ENCODE measurements at places on chromosomes 1 and 21. TPM values are rescaled to one million over a fixed set of nuclear protein-coding genes. Genes with fewer than 3 reads are reported as not detected.

ERO1B gene
- 2.2 TPM for total RNA-seq

ACTL8 gene
- 0.28 TPM for total RNA-seq

ARMH1 gene
- 5.7 TPM for total RNA-seq

SMCP gene
- total RNA-seq = not detected

DMRTA2 gene
- 0.12 TPM for total RNA-seq

APOBEC4 gene
- total RNA-seq = not detected

UBXN11 gene
- 21.1 TPM for total RNA-seq

SELL gene
- not detected for total RNA-seq

TCP10L gene
- total RNA-seq = 1.5 TPM

NBPF3 gene
- 13.8 TPM for total RNA-seq

RNF186 gene
- total RNA-seq = not detected

PCBP3 gene
- 4.3 TPM for total RNA-seq

SMAP2 gene
- total RNA-seq = 16.2 TPM

CRYAA gene
- total RNA-seq = not detected

FRRS1 gene
- 5.6 TPM for total RNA-seq

FCRL1 gene
- total RNA-seq = not detected

S100A7A gene
- total RNA-seq = not detected

CFHR1 gene
- 0.25 TPM for total RNA-seq

GRCh38 chr1:206002871-206003801 is at the start of gene RAB7B:
Gene RAB7B, minus strand, starts transcription at chr1:206003395. Its CDS starts 9,260 bp downstream, at chr1:205994135.
- no peaks in the 10 kb centered on the region for H3K27me3 ChIP-seq
- peak; percentile 35 for DNase-seq
- H3K27ac ChIP-seq = peak within 1 kb of the TSS; percentile 85
- peaks cover 32% of the 10 kb centered on the region for H3K4me1 ChIP-seq

DNA sequence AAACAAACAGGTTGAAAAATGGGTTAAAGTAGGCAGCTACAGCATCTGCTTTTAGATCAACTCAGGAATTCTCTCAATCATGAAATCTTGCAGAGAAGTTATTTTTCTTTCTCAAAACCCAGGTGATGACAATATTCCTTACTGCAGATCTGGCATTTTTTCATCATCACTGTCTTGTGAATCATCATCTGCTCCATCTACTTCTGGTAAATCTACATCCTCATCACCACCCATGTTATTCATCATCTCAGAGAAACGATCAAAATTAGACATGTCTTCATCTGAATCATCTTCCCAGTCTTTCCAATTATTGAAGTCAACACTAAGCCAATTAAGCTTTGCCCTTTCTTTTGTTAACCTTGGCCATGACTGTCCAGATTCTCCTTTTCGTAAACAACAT is 21.8 kb downstream of the GBP2 start:
- H3K27ac ChIP-seq = no peak overlapping the region
- H3K27me3 ChIP-seq = no peaks in the 10 kb centered on the region
- peaks cover 2% of the 10 kb centered on the region for H3K4me1 ChIP-seq
- DNase-seq = no peak
- H3K36me3 ChIP-seq = no peaks in the 10 kb centered on the region
- no peak overlapping the region for H3K4me3 ChIP-seq

- H3K4me1 ChIP-seq = no peaks in the 10 kb centered on the region
- no peaks in the 10 kb centered on the region for H3K36me3 ChIP-seq
- no peak overlapping the region for H3K27ac ChIP-seq
- H3K4me3 ChIP-seq = no peak overlapping the region
- DNase-seq = no peak
Measured at GRCh38 chr1:105419030-105419429, 1637.4 kb upstream of the PRMT6 start.

DNA sequence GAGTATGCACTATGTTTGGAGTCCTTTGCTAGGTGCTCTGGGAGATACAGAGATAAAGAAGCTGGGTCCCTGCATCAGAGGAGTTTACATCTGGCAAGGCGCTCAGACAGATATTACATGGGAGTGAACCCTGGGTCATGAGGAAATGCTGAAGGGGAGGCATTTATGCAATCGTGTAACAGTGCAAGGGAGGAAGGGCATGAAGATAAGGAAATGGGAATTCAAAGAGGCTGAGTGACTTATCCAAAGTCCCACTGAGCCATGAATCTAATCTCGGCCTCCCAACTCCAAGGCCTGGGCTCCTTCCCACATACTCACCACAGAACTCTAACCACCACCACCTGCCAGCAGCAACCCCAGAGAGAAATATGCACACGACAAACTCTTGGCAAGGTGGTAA is 51.6 kb downstream of the FAM163A start:
- no peaks in the 10 kb centered on the region for H3K4me1 ChIP-seq
- H3K4me3 ChIP-seq = no peak overlapping the region
- DNase-seq = no peak
- no peaks in the 10 kb centered on the region for H3K27me3 ChIP-seq
- H3K27ac ChIP-seq = no peak overlapping the region
- H3K36me3 ChIP-seq = no peaks in the 10 kb centered on the region

GRCh38 chr1:192907545-192908243 is 98.9 kb downstream of the RGS2 start:
- no peak overlapping the region for H3K27ac ChIP-seq
- DNase-seq = peak; percentile 70
- no peaks in the 10 kb centered on the region for H3K4me1 ChIP-seq
- no peaks in the 10 kb centered on the region for H3K36me3 ChIP-seq
- H3K27me3 ChIP-seq = no peaks in the 10 kb centered on the region

GRCh38 chr1:184843732-184844495 is 89.3 kb upstream of the EDEM3 start:
- no peaks in the 10 kb centered on the region for H3K4me1 ChIP-seq
- DNase-seq = no peak
- H3K36me3 ChIP-seq = no peaks in the 10 kb centered on the region
- H3K27me3 ChIP-seq = no peaks in the 10 kb centered on the region
- no peak overlapping the region for H3K27ac ChIP-seq

DNA sequence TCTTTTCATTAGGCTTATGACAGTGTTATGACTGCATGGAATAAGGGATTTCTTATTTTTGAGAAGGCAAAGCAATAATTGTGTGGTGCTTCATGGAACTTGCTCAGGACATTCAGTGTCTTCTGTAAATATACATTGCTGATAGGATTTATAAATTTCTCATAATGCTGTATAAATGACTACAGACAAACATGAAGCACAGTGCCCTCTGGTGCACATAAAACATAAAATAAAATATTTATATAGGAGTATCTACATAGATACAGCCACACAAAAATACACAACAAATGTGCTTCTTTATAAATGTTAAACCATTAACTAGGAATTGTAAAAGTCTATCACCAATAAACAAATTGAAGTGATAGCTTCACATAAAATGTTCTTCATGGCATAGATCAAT is 24.1 kb downstream of the BRINP3 start:
- no peak overlapping the region for H3K4me3 ChIP-seq
- no peaks in the 10 kb centered on the region for H3K36me3 ChIP-seq
- no peaks in the 10 kb centered on the region for H3K27me3 ChIP-seq
- no peaks in the 10 kb centered on the region for H3K4me1 ChIP-seq
- DNase-seq = no peak

- H3K36me3 ChIP-seq = no peaks in the 10 kb centered on the region
- no peak overlapping the region for H3K27ac ChIP-seq
Measured at GRCh38 chr1:194705123-194705854, 1518.9 kb upstream of the B3GALT2 start.

GRCh38 chr1:47550929-47551328 is 113.1 kb downstream of the FOXD2 start:
- H3K27ac ChIP-seq = no peak overlapping the region
- H3K36me3 ChIP-seq = no peaks in the 10 kb centered on the region
- H3K27me3 ChIP-seq = peaks cover 4% of the 10 kb centered on the region
- no peak for DNase-seq
- no peak overlapping the region for H3K4me3 ChIP-seq
- H3K4me1 ChIP-seq = peaks cover 5% of the 10 kb centered on the region

DNA sequence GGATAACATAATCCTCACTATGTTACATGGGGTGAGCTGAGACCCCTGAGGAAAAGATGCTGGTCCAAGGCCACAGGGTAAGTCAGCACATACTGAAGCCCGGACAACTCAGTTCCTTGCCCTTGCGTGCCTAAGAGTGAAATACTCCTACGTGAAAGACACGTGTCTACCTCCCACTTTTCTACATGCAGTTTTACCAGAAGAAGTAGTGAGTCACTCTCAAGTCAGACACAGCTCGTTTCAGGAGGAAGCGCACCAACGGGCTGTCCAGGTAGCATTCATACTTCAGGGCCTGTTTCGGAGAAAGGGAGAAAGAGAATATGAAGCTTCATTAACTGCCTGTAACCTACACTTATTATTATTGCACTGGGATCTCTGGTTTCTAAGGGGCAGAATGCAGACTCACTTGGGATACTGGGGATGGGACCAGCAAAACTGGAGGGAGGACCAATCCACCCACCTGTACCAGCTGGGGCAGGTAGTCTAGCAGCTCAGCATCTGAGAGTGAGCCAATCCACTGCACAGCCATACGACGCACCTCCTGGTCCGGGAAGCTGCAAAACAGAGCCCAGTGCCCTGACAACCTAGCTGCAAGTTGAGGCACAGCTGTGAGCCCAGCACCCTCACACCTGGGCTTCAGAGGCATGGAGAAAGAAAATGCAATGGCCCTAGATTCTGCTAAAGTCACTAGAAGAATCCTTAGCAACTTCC is 32.4 kb upstream of the PPP1R15B start:
- no peak overlapping the region for H3K27ac ChIP-seq
- peaks cover 10% of the 10 kb centered on the region for H3K4me1 ChIP-seq
- no peak for DNase-seq
- H3K36me3 ChIP-seq = peaks cover 65% of the 10 kb centered on the region
- H3K4me3 ChIP-seq = no peak overlapping the region

- no peaks in the 10 kb centered on the region for H3K27me3 ChIP-seq
- peaks cover 18% of the 10 kb centered on the region for H3K4me1 ChIP-seq
- no peaks in the 10 kb centered on the region for H3K36me3 ChIP-seq
- H3K27ac ChIP-seq = no peak overlapping the region
- no peak for DNase-seq
- no peak overlapping the region for H3K4me3 ChIP-seq
Measured at GRCh38 chr1:226470921-226471866, 63.3 kb upstream of the PARP1 start.

GRCh38 chr1:93631626-93632365 is 49.8 kb downstream of the BCAR3 start:
- no peak overlapping the region for H3K4me3 ChIP-seq
- no peak overlapping the region for H3K27ac ChIP-seq
- H3K4me1 ChIP-seq = no peaks in the 10 kb centered on the region

DNA sequence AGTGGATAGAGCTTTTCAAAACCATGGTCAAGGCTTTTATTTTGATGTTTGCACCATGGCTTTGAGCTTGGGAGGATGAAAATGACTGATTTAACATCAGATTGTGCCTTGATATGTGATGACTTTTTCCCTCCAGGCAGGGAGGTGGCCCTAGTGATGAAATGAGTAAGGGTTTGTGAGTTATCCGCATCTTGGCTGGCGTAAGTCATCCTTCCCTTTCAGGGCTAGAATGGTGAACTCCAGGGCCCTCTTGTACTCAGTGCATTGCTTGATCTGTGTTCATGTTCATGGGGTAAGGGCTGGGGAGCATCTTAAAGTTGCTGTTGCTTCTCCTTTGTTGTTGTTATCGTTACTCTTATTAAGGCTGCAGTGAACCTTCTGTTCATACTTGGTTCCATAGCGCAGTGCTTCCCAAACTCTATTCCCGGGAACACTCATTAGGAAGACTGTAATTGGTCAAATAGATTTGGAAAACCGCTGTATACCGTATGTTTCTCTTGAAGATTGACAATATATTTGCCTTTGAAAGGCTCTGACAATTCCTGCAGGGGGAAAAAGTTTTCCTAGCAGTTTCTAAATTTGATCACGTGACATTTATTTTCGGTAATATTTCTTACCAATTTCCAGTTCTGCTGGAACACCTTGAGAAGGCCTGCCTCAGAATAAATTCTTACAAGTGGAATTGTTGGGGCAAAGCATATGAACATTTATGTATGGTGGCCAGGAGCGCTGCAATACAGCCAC is 23.1 kb downstream of the GPR137B start:
- no peak overlapping the region for H3K4me3 ChIP-seq
- H3K36me3 ChIP-seq = no peaks in the 10 kb centered on the region
- no peaks in the 10 kb centered on the region for H3K4me1 ChIP-seq
- no peak overlapping the region for H3K27ac ChIP-seq

- H3K27ac ChIP-seq = no peak overlapping the region
- no peaks in the 10 kb centered on the region for H3K4me1 ChIP-seq
- no peak overlapping the region for H3K4me3 ChIP-seq
- no peak for DNase-seq
- H3K27me3 ChIP-seq = peaks cover 12% of the 10 kb centered on the region
Measured at GRCh38 chr1:119859647-119860046, 36.7 kb downstream of the ADAM30 start.

DNA sequence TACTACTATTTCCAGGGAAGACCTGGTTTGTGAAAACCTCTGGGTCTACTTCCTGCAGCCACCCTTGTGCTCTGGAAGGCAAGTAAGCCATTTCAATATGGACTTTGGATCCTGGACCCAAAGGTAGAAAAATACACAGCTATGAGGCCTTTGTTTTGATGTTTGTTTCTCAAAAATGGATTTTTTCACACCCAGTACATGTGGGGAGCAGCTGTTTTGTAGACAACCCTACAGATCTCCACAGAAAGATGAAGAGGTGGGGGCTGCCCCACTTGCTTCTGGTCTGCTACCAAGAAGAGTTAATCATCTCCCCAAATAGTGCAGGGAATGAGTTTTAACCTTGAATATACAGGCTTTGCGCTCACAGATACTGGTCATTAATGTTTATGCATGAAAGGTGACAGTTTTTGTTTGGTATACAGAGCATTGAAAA is 29.2 kb downstream of the ZNF281 start:
- DNase-seq = no peak
- peaks cover 5% of the 10 kb centered on the region for H3K4me1 ChIP-seq
- no peak overlapping the region for H3K4me3 ChIP-seq
- no peaks in the 10 kb centered on the region for H3K36me3 ChIP-seq

DNA sequence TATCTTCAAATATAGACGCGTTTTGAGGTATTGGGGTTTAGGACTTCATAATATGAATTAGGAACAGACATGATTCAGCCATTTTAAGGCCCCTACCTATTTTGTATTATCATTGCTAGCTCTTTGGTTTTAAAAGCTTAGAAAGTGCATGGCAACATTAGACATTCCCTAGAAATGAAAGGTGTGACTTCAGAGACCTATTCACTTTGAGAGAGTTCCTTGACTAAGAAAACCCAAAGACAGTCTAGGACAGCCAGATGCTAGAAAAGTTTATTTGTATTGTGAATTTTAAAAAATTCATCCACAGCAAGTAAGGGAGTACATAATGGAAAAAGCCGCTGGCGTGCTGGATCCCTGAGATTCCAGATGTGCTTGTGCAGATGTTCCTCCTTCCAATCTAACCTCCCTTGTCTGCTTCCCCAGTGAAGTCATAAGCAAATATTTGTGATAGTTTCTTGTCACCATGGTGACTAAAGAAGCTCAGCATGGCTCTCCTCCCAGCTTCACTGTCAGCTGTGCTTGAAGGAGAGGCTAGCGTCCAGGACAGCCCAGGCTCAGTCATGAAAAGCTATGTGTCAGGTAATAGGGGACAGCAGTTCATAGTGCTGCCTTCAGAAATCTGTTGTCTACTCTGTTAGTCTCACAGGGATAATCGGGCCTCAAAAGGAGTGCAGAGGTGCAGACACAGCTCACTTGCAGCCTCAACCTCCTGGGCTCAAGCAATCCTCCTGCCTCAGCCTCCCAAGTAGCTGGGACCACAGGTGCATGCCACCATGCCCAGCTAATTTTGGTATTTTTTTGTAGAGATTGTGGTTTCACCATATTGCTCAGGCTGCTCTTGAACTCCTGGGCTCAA is 34.8 kb downstream of the KPNA6 start:
- H3K4me1 ChIP-seq = peaks cover 3% of the 10 kb centered on the region
- peak; percentile 11 for DNase-seq
- no peaks in the 10 kb centered on the region for H3K36me3 ChIP-seq
- no peak overlapping the region for H3K4me3 ChIP-seq

Data from cardiac muscle cell (in vitro differentiated cells and primary cell).